ENCODE measurements at places on chromosomes 12 and 14.

DNA sequence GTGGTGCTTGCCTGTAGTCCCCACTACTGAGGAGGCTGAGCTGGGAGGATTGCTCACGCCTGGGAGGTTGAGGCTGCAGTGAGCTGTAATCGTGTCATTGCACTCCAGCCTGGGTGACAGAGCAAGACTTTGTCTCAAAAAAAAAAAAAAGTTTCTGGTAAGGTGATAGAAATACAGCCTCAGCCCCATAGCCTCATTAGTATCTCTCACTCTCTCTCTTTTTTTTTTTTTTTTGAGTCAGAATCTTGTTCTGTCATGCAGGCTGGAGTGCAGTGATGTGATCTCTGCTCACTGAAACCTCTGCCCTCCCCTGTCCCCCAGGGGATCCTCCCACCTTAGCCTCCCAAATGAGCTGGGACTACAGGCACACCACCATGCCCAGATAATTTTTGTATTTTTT lies 19.2 kb downstream of the MTHFD1 start:
- DNase-seq: no peak

DNA sequence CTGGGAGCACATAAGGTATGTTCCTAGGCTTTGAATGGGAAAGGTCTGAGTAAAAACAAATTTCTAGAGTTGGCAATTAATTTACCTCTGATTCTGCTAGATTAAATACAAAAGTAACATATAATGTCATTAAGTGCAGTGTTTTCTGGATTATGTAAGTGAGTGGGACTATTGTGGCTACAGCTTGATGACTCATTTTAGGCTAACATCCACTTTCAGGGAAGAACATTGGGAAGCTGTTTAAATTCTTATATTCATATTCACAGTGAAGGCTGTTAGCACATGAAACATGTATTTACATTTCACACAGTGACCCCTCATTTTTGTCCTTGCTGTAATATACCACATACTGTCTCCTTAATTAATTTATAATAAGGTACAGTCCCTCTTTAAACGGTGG lies 13.2 kb upstream of the BMAL2 start:
- DNase-seq: no peak

DNA sequence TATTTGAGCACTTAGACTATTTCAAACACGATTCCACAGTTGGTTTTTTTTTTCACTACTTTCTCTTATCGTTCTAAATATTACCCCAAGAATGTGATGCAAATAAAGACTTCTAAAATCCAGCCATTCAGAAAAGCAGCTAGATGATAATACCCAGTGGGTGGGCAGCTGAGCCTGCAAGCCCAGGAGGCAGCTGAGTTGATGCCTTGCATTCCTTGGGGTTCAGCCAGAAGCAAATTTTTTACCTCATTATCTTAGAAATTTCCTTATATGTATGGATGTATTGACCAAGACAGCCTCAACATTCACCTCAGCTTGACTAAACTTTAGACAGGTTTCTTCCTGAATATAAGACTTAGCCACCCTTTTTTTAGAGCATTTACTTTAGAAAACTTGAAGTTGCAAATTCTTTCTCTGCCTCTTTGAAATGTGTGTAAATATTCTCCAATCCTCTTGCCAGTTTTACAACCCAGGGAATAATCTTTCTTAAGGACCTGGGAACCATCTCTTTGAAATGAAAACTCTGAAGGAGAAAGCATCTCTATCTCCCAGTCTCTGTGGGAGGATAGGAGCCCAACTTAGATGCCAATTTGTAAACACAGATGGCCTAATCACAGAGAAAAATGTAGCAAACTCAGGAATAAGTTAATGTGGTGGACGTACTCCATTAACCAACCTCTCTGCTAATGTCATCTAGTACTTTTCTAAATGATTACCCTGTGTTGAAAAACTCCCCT lies 52.2 kb upstream of the ANP32D start:
- no peak for DNase-seq

DNA sequence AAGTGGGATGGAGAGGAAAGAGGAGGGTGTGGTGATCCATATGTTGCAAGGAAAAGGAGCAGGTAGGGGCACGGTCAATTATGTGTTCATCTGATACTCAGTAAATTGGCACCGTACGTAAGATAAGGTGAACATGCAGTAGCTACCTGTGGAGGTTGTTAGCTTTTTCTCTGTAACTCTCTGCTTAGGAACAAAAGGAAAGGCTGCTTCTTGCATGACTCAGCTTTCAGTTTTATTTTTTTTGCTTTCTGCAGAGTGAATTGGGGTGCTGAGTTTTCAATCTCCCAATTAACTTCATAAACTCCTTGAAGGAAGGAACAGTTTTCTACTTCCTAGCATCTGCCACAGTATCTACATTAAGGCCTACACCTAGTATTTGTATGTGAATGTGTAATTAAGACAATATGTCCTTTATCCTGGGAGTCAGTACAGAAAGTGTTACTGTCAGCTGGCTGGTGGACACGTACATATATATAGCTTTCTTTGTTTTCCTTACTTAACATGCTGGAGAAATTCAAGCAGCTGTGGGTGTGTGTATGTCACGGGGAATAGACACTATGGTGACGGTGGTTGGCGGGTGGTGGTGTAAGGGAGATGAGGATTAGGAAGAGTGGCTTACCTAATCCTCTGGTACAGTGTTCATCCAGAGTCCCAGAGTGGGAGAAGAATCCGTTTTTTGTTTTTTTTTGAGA lies 40.1 kb upstream of the WNK1 start:
- DNase-seq: no peak

DNA sequence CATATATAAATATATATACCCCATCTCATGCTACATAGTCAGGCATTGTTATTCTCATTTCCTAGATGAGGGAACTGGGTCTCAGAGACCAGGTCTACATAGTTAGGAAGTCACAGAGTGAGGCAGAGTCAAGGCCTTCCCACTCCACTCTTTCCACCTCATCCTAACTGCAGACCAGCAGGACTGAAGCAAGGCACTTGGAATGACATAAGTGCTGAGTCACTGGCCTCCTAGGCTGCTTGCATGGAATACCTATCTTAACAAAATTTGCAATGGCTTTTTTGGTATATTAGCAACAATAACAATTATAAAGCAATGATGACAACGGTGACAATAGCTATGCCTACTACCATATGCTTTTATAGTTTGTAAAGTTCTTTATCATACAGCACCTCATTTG lies 5.4 kb upstream of the ANO4 start:
- no peak for DNase-seq
